Activated CD4-positive, alpha-beta T cell treated with anti-CD3 and anti-CD28 coated beads for 36 hours (primary cell): ENCODE measurements at places on chromosomes 5 and 9. TPM values are rescaled to one million over a fixed set of nuclear protein-coding genes. Genes with fewer than 3 reads are reported as not detected.

The FCN2 gene
- total RNA-seq = not detected

The GARIN3 gene
- total RNA-seq = 0.82 TPM

The PCDHGB7 gene
- total RNA-seq = not detected

The IL13 gene
- total RNA-seq = 5.5 TPM

The SPATA31D4 gene
- not detected for total RNA-seq
